Left ventricle myocardium superior (tissue), 1 donor: ENCODE measurements at places on chromosomes 4 and X. TPM values are rescaled to one million over a fixed set of nuclear protein-coding genes. Genes with fewer than 3 reads are reported as not detected.

GRCh38 chr4:66097218-66097617 lies 426.9 kb upstream of the EPHA5 start:
- DNase-seq, result no peak

The NUDT11 gene
- total RNA-seq, result 0.10 TPM

DNA sequence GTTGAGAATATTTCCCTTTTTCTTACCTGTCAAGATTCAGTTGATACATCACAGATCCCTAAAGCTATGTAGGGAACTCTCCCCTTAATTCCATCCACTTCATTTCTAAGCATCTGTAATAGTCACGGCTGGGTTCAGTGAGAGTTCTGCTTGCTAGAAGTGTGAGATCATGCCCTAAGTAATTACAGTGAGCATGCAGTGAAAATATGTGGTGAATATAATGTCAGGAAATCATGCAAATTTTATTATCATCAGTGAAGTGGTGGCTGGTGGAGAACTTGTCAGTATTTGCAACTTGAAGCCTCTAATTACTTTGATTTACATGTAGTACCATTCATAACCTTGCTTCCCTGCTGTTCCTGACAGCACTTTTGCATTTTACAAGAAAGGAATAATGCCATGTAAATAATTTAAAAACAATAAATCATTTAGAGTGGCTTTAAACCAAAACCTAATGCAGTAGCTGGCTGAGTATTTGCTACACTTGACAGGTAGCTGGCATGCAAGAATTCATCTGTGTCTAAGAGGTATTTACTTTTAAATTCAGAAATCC lies 28.3 kb upstream of the CFAP299 start:
- DNase-seq, result no peak

DNA sequence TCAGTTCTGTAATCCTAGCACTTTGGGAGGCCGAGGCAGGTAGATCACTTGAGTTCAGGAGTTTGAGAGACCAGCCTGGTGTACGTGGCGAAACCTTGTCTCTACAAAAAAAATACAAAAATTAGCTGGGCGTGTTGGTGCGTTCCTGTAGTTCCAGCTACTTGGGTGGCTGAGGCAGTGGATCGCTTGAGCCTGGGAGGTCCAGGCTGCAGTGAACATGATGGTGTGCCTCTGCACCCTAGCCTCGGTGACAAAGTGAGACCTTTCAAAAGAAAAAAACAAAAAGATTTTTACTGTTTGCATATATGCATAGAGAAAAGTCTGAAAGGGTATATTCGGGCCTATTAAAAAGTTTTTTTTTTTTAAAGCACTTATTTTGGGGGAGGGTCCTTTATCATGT lies 76.1 kb downstream of the KDM6A start:
- DNase-seq, result no peak

DNA sequence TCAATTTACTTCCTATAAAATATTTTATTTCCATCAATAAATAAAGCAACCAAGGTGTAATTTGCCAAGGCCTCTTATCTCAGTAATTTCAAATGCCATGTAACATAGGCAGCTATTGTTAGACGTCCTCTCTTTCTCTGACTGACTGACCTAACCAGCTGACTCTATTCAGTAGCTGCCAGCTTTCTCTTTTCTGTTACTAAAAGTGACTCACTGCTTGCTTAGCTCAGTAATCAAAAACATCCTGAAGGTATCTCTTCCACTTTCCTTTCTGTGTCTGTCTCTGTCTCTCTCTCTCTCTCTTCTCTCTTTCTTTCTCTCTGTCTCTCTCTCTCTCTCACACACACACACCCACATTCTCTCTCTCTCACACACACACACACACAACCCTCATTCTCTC lies 134.2 kb downstream of the SPOCK3 start:
- no peak for DNase-seq

GRCh38 chrX:8639949-8640475 lies 91.9 kb downstream of the ANOS1 start:
- DNase-seq, result no peak

DNA sequence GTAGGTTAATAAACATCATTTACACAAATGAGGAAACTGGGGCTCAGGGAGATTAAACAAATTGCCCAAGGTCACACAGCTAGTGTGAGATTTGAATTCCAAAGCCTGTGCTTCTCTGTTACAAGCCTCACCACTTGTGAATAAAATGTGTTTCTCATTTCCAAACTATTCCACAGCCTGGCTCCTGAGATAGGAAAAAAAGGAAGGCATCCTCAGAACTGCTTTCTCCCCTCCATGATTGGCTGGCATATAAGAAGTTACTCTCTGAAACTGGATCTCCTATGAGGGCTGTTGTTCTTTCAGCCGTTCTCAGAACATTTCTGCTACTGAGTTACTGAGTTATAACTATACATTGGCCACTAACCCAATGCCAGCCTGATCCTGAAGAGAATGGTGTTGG lies 237.9 kb downstream of the MAML3 start:
- no peak for DNase-seq

The AIFM1 gene
- total RNA-seq, result 134 TPM

GRCh38 chr4:32958586-32958985 lies 2238.4 kb downstream of the PCDH7 start:
- DNase-seq, result no peak

DNA sequence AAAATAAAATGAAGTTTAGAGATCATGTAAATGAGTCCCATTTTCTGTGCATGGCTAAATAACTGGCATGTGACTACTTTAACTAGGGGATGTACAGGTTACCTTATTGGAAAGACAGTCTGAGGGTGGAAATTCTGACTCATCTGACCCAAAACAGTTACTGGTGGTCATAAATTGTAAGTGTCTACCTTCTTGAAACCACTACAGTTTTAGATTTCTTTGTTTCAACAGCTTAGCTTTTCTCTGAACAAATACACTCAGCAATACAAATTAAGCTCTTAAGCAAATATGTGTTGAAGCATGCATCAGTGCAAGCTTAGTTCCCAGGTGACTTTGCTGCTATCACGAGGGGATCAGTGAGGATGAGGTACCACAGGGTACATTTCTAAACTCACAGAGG lies 60.7 kb upstream of the PGM2 start:
- DNase-seq, result no peak

DNA sequence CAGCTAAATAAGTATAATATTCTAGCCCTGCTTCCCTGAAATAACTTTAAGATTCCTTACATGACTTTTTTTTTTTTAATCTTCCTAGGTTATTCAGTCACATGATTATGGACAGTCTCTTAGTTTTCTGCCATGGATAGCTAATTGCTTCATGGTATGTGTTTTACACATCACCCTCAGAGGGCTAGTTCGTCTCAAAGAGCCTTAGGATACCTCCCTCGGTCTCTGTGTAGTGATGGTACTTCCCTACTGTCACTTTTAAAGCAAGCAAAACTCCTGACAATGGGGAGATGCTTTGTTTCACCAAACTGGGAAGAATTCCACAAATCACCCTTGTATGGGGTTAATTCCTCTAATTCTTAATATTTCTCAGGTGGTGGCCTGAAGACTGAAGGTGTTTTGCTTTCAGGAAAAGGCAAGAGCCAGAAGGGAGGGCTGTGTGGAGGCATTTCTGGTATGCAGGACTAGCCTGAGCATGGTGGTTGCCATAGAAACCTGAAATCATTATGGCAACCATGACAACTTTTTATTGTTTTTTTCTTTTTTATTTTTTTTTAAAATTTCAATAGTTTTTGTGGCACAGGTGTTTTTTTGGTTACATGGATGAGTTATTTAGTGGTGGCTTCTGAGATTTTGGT lies 70.4 kb downstream of the BEX3 start:
- no peak for DNase-seq

DNA sequence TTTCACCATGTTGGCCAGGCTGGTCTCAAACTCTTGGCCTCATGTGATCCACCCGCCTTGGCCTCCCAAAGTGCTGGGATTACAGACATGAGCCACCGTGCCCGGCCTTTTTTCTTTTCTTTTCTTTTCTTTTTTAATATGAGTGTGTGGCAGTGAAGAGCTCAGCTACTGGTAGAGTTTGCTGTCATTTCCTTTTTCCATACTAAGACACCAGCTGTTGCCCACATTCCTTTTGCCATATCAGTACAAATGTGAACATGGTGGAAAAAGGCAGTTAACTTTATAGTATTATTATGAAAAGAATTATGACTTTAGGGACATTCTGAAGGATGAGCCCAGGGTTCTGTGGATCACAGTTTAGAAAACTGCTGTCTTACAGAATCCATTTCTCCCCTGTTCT lies 69.8 kb downstream of the EGF start:
- no peak for DNase-seq

- DNase-seq, result no peak
Measured at GRCh38 chr4:11869191-11869870, 440.6 kb upstream of the HS3ST1 start.

- no peak for DNase-seq
Measured at GRCh38 chrX:41596596-41596995, 92.2 kb upstream of the GPR34 start.

GRCh38 chr4:8689741-8690140 lies 97.2 kb downstream of the CPZ start:
- no peak for DNase-seq

The NR0B1 gene
- not detected for total RNA-seq

DNA sequence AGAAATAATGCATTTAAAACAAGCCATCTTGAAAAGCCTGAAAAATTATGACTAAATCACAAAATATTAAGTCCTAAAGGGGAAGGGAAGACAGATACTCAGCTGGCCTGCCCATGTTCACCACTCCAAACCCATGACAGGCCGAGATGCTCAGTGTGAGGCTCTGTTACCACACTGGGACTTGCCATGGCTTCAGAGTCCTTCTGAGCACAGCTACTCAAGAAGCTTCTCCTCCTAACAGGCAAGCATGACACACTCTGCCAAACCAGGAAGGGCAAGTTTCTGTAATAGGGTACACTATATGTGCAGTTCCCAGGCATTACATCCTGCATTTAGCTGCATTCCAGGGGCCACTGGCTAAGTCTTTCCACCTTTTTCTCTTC lies 34.0 kb upstream of the CYBB start:
- DNase-seq, result no peak

DNA sequence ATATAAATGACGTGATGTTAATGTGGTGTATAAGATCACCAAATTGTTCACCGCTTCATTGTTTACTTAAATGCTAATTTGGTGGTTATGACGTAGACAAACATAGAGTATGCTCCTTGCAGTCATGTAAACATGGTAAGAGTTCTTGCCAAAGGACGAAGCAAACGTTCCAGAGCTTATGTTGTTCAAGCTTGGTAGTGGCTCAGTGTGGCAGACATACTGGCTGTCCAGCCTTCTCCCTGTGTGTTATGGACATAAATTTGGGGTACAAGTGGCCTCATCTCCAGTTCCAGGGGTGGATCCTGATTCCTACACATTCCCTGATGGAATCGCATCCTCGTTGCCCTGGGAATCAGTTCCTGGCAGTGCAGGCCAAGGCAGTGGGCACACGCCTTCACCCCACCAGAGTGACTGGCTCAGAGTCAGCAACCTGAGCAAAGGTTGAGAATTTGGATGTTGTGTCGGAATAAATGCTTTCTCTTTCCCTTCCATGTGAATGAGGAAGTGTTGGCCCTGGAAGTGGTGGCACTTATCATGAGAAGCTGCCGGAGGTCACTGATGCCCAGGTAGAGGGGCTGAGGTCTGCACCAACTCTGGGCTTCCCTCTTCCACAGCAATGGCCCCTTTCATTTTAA lies 25.4 kb downstream of the F11 start:
- no peak for DNase-seq

DNA sequence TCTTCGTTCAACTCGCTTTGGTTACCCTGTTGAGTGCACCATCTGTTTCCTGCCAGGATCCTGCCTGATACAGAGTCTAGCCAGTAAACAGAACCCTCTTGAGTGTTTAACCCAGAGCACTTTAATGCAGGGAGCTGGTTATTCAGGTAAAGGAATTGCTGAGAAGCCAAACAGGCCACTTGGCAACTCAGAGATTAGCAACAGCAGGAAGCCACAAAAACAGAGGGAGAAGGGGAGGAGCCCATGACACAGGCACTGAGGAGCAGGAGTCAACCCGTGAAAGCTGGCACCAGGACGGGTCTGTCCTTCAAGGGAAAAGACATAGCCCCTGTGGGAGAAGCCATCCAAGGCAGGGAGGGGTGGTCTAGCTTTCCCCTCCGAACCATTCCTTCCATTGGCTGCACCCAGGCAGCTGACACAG lies 641.4 kb downstream of the ZNF674 start:
- no peak for DNase-seq

GRCh38 chr4:150543042-150543441 lies 38.9 kb upstream of the MAB21L2 start:
- no peak for DNase-seq

DNA sequence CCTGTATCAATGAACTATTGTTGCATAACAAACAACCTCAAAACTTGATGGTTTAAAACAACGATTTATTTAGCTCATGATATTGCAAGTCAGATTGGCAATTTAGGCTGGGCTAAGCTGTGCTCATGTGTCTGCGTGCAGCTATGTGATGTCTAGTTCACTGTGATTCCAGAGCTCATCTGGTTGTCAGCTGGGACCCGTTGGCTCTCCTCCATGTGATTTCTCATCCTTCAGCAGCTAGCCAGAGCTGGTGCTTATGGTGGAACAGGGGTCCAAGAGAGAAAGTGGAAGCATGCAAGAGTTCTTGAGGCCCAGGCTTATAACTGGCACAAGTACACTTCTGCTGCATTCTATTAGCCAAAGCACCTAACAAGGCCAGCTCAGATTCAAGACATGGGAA lies 28.8 kb upstream of the TRPC3 start:
- DNase-seq, result no peak

The AFP gene
- total RNA-seq, result not detected

The ZNF185 gene
- 2.5 TPM for total RNA-seq

DNA sequence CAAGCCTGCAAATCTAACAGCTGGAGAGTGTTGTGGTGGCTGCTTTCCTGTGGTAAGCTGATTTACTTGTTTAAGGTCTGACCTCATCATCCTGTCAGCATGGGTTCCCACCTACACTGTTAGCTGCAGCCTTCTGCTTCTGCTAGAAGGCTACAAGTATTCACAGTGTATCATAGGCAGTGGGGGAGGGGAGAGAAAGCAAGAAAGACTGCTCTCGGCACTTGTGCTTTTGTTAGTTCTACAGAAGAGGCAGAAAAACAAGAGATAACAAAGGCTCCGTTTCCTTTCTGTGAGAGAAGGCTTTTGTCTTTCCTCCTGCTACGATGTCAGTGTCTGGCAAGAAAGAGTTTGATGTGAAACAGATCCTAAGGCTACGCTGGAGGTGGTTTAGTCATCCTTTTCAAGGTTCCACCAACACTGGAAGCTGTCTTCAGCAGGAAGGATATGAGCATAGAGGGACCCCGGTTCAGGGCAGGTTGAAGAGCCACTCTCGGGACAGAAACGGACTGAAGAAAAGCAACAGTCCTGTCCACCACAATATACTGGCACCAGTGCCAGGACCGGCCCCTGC lies at the start of gene KLHL4:
Gene KLHL4, plus strand, starts transcription at position 232 of the 571 bp plus-strand sequence. Its CDS starts 92 bp downstream, at position 324.
- no peak for DNase-seq

DNA sequence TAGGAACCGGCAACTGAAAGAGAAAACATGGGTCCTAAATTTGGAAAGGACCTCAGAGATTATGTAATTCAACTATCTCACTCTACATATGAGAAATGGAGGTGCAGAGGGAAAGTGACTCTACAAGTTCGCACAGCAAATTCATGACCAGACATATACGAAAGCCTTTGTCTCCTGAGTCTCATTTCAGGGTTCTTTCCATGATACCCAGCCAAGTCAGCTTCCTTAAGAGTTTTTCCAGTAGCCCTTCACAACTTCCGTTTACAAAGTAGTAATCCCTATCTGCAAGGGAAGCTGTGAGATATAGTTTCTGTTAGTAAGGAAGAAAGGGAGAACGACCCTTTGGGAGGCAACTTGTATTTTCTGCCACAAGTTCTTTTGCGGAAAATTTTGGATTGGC lies 110.6 kb downstream of the TEX13A start:
- no peak for DNase-seq

The DOCK11 gene
- 3.3 TPM for total RNA-seq
